ENCODE measurements at places on chromosomes 12 and 14.

- DNase-seq, result no peak
Measured at GRCh38 chr12:7907009-7907408, 29.0 kb downstream of the SLC2A3 start.

GRCh38 chr14:33643426-33644181 is 307.3 kb downstream of the EGLN3 start:
- no peak for DNase-seq

DNA sequence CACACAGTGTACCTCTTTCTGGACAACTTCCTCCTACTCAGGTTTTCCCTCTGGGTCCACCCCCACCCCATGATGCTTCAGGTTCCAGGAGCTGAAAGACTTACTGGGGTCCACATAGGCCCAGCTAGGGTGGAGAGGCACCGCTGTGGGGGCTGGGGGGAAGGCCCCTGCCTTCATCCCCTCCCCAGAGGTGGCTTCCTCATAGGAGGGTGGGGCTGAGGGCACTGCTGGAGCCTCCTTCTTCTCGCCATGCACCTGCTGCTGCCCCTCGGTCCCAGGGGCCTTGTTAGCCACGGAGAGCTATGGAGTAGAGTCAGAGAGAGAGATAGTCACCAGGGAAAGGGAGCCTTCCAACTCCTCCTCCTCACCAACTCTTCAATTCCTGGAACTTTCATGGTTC is 2.7 kb downstream of the FAIM2 start:
- no peak for DNase-seq

DNA sequence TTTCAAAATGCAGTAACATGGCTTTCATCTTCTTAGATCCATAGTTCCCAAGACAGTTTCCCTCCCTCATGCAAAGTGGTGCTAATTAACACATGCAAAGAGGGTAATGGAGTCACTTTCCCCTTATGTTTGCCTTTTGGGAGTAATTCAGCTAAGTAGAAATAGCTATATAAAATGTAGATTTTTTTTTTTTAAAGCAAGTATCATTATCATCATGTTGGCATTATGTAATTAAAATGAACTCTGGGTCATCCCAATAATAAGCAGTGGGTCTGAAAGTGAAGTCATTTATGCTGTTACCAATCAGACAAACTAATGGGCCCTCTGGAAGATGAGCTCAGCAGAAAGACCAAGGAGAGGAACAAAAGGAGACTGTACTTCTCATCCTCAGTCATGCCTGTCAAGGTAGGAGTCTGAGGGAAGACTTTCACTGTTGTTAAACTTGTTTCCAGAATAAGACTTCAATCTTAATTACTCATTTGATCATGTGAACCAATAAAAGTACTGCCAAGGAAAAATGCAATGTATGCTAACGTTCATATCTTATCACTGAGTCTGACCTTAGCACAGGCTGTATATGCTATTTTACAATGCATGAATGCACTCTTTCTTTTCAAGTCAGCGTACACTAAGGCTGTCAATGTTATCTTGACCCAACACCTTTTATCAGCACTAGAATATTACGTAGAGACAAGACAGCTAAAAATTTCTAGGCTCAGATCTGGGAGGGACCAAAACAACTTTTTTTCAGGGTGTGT is 26.8 kb downstream of the AREL1 start:
- no peak for DNase-seq

DNA sequence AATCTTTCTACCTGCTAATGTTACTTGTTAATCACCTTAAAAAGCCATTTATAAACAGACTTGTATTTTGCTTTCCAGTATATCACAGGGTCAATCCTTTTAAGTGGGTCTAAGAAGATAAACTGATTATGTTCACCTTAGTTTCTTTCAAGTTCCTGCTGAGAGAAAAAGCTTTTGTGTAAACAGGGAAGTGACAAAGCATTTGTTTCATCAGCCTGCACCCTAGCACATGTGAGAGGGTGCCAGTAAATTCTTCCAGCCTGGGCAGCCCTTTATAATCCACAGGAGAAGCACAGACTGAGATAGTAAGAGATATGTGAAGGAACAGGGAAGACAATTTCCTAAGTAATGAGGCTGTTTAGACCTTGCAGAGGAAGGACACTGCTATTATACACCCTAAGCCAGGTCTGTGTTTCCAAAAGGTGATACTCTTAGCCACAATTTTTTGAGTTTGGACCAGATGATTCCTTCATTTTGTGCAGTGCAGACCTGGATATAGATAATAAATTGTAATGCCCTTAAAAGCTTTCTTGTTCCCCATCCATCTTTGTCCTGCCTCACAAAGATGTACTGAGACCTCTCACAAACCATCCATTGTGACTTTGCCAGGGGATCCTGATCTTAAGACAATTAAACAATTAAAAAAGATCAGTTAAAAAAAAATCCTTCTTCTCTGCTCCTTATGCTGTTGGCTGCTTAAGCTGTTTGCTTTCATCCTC is 150.7 kb downstream of the KTN1 start:
- DNase-seq, result no peak
